Mesothelial cell of epicardium (in vitro differentiated cells): ENCODE measurements at places on chromosomes 4 and X. TPM values are rescaled to one million over a fixed set of nuclear protein-coding genes. Genes with fewer than 3 reads are reported as not detected.

WNK3 gene
- total RNA-seq: 15.8 to 17.2 TPM (median 15.9 TPM) in 3 replicates

CT45A10 gene
- total RNA-seq: not detected in 3 replicates

DNA sequence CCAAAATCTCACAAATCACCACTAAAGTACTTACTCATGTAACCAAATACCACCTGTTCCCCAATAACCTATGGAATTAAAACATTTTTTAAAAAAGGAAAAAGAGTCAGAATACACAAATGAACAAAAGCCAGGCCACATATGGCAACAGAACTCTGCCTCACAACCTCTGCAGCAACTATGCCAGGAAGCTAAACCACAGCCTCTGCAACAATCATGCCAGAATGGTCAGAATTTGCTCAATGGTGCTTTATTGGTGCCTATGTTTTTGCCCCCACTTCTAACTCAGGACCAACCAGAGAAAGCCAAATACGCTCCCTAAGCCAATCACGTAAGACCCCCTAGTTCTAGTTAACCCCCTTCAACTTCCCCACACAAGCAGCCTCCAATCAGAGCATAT is 69.6 kb downstream of the HOPX start:
- DNase-seq: no peak

GRCh38 chrX:122475306-122475705 is 708.8 kb upstream of the GRIA3 start:
- DNase-seq: no peak

- DNase-seq: no peak
These were observed 166.7 kb downstream of the HS6ST2 start for GRCh38 chrX:132791714-132792113.

DNA sequence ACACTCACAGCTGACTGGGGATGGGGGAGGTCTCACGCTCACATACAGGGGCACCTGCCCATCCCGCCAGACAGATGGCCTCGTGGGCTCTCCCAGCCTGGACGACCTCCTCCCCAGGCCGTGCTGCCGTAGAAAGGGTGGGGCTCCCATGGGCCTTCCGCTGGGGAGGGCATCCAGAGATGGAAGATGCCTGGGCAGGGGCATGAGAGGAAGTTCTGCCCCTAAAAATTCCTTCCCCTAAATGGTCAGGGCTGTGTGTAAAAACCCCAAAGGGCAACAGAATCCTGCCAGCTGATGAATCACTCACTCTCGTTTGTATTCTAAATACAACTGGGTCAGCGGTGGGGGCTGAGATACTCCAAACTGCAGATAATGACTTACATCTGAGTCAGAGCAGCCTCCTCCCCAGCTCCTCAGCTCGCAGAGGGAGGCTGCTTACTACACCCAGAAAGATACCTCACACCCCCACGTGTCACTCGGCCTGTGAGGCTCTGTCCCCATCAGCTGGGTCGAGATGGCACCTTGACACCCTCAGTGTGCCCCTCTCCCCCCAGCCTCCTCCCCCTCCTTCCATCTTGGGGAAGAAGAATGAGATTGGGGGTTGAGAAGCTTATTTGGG is 10.1 kb downstream of the WDR1 start:
- no peak for DNase-seq
